Adipocyte (in vitro differentiated cells): ENCODE measurements at places on chromosomes 2 and 18.
A peak's percentile ranks its signal among the peaks of the same experiment; 100 is the strongest.

GRCh38 chr18:41372046-41372665 is 582.9 kb upstream of the PIK3C3 start:
- no peak for DNase-seq

GRCh38 chr18:47345291-47345690 is 93.8 kb upstream of the SKOR2 start:
- no peak for DNase-seq

DNA sequence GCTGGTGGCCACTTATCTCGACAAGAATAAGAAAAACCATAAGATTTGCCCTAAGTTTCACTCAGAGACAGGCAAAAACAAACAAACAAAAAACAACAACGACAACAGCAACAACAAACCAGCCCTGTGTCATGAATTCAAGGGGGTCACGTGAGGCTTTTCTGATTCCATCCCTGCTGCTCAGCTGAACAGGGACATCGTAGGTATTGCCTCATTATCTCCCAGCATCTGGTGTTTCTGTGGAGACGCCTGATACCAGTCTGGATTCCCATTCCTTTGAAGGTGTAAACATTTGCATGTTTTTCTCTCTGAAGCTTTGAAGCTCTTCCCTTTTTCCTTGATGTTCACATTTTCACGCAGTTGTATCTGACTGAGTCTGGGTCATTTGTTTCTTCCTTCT is 117.4 kb downstream of the KCNF1 start:
- DNase-seq: no peak

GRCh38 chr2:238573065-238573778 is 146.5 kb downstream of the ASB1 start:
- no peak for DNase-seq

DNA sequence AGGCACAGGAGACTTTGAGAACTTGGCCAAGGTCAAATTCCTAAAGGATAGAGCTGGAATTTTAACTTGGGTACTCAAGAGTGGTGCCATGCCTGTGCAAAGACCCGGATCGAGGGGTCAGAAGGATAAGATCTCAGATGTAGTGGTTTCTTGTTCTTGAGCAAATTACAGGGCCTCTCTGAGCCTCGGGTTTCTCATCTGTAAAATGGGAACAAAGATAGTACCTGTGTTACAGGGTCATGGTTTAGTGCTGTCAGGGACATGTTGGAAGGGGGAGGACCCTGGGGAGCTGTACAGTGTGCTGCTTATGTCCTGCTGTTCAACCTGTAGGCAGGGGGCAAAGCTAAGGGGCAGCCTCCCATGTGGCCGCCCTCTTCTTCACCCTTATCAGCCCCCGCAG is 173.5 kb upstream of the HAAO start:
- no peak for DNase-seq

- no peak for DNase-seq
Observed at GRCh38 chr2:178506949-178507348, 26.7 kb downstream of the PLEKHA3 start.

GRCh38 chr2:123915380-123915779 is 109.7 kb upstream of the CNTNAP5 start:
- DNase-seq: no peak

- peak; percentile 26 for DNase-seq
Observed at GRCh38 chr2:156340804-156341451, 8.4 kb upstream of the NR4A2 start.

DNA sequence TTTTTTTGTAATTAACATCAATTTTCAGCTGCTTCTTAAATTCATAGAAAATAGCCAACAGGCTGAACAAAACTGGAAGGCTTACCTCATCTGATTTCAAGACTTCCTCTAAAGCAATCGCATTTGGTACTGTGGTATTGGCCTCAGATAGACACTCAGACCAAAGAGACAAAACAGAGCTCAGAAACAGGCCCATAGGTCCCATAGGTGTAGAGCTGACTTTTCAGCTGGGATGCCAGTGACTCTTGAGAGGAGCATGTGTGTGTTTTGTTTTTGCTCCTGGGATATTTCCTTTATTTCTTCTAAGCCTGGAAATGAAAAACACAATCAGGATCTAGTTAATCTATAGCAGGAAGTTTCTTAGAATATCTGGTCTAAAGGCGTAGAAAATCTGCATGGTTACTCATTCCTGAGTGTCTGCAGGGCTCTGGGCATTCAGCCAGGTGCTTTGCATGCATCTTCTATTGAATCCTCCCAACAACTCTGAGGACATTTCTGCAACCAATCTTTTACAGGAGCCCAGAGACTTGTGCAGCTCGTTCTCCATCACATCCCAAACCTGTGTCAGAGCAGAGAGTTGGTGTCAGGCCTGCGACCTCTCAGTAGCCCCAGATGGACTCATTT is 190.8 kb downstream of the RTP5 start:
- DNase-seq: peak; percentile 78

DNA sequence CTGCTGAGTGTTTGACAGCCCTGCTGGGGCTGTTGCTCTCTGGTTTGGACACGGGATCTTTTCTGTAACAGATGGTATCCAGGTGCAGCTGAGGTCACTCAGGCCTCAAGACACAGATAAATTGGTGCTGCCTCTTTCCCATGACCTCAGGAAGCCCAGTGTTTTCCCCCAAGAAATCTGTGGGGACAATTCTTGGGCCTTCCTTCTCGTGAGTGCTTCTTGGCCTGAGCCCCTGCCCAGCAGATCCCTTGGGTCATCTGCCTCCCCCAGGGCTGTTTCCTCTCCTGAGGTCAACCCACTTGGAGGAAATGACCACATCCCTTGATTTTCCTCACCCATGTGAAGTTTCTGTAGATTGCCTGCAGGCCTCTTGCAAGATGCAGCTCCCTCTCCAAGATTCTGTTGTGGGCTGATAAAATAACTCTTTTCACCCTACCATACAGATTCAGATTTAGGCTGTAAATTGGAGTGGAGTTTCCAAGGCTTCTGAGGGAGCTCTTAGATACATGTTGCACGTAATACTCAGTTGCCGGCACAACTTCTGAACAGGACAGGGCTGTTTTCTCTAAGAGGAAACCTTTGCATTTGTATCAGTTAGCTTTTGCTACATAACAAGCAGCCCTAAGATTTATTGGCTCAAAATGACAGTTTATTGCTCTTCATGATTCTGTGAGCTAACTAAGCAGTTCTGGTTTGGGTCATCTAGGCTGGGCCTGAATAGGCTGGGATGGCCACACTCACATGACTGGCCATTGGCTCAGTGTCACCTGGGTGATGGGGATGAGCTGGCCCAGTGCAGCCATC is 13.1 kb downstream of the ZAP70 start:
- no peak for DNase-seq

DNA sequence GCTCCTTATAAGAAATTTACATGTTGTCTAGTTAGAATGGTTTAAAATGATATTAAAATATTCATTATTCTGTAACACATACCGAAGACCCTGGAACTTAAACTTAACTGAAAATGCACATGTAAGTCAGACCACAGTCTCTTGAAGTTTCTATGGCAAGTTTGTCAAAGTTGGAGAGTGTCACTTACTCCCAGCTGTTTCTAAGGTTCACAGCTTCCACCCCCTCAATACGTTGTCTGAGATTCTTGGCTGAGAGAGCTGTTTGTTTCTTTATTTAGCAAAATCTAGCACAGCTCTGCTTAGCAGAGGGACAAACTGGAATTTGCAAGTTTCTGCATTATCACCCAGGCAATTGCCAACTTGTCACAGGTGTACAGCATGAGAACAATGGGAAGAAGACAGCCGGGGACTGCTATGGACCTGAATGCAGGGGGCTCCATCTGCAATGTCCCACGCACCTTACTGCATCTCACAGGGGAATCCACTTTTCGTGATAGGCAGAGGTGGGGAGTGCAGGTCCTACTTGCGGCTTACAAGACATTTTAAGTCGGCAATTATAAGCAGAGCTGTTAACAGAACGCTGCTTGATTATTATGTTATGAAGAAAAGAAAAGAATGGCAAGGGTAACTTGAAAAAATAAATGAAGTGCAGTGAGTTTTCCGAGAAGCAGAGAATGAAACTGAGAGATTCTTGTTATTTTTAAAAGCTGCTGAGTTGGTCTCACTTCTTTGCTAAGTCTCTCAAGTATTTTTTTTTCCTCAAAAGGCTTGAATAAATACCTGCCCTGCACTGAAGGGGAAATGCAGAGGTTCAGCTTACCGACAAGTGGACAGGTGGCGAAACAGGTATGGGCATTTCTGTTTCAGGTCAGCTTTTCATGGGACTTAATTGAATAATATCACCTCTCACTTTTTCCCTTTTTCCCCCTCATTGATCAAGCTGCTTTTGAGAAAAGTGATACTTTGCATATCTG is 1072.1 kb upstream of the FANCL start:
- DNase-seq: no peak

- DNase-seq: no peak
Observed at GRCh38 chr2:101796825-101797600, 99.5 kb downstream of the MAP4K4 start.

GRCh38 chr2:212692466-212692865 is 153.9 kb upstream of the ERBB4 start:
- DNase-seq: no peak

GRCh38 chr2:10454505-10454904 is 6.4 kb upstream of the ODC1 start:
- DNase-seq: peak; percentile 39

DNA sequence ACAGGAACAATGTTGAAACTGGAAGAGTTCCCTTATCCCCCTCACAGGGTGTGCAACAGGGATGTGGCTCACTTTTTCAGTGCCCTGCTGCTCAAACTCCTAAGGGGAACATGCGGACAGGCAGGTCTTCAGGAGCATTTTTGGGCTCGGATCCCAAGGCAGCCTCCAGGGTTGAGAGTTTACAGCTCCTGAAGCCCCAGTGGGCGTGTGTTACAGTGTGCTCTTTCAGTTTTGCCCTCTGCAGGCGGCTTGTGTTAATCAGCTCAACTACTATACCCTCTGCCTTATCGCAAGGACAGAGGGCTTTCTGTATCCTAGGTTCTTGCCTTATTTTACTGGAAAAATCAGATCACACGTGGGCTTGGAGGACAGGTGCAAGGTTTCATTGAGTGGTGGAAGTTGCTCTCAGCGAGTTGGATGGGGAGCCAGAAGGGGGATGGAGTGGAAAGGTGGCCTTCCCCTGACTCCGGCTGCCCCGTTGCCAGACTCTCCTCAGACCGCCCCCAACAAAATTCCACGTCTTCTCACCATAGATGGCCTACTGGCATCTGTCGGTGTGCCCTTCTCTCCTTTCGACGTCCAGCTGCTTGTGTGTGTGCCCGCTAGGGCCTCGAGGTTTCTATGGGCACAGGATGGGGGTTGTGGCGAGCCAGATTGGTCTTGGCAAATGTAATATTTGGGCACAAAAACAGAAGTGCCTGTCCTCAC is 541.9 kb downstream of the TMX3 start:
- DNase-seq: no peak

DNA sequence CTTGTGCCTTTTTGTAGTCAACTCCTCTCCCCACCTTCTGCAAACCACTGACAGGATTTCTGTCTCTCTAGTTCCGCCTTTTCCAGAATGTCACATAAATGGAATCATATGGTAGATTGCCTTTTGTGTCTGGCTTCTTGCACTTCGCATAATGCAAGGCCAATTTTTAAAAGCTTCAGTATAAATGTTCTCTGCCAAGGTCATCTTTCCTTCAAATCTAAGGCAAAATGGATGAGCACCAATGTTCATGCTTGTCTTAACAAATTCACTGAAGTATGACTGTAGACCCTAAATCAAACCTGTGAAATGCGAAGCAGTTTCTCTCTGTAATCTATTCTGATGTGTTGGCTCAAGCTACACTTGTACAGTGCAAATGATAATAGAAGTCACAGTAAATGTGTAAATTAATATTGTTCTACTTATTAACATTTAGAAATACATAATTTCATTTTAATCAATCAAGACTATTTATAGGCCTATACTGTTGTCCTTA is 92.8 kb upstream of the GLS start:
- DNase-seq: no peak

DNA sequence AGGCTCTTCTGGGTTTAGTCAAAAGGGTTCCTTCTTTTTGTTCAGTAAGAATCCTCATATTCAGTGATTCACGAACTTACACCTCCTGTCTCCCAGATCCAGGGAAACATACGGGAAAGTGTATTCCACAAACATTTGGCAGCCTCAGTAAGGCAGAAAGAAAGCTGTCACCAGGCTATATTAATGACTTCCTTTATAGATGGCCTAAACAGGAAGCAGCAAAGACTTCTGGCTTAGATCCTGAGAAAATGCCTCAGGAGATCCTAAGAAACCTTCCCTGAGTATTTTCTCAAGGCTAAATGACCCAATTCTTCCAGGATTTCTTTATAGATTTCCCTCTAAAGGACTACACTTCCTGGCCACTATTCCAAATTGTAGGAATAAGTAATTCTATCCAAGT is 1995.5 kb upstream of the CELF4 start:
- no peak for DNase-seq

DNA sequence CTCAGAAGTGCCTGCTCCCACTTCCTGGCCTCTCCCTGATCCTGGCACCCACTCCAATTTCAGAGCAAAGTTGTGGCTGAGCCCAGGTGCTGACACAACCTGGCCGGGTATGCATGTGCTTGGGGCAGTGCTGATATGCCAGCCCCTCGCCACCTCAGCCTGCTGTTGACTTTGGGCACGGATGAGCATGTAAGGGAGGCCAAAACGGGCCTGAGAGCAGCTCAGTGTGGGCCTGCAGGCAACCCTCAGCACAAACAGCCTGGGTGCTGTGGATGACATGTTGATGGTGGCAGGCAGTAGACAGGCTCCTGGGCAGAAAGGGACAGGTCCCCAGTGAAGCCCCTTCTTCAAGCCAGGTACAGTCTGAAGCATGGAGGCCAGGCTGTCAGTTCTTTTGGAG is 553.6 kb upstream of the FSIP2 start:
- no peak for DNase-seq

DNA sequence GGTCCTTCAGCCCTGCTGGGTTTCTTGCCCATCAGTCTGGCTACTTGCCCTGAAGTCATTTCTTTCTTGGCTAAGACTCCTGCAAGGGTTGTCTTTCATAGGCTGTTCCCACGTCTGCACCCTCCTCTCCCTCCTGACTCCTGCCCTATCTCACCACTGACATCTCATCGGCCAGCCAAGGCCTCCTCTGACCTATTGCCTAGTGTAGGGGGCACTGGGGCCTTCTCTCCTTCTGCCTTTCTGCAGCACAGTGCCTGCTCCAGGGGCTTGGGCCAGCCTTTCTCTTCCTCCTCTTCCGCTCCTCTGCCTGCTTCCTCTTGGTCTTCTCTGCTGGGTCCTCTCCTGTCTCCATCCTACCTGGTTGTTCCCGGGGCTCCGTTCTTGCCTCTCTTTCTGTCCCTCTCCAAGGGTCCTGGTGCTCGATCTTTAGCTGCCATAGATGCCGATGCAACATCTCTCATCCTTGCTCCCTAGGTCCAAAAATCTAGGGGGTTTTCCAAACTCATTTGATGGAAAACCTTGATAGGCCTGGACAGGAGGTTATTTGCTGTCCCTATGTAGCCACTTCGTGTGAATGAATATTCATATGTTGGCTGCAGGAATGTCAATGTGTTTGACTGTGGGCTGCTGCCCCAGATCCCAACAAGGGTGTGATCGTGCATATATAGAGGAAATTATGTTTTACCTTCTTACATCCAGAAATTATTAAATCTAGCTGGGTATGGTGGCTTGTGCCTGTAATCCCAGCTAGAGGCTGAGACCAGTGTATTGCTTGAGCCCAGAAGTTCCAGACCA is 9.7 kb upstream of the NT5DC4 start:
- DNase-seq: no peak

GRCh38 chr2:101779656-101780055 is 82.1 kb downstream of the MAP4K4 start:
- no peak for DNase-seq

- DNase-seq: peak; percentile 85
Observed at GRCh38 chr18:63161761-63162195, 157.8 kb downstream of the BCL2 start.

- DNase-seq: peak; percentile 60
Observed at GRCh38 chr2:191612496-191612895, 65.4 kb upstream of the NABP1 start.

GRCh38 chr2:85748039-85748734 is 5.6 kb upstream of the ATOH8 start:
- DNase-seq: no peak

- no peak for DNase-seq
Observed at GRCh38 chr2:99461828-99462483, 27.9 kb downstream of the REV1 start.
